Fibroblast of skin of abdomen (primary cell): ENCODE measurements at places on chromosomes 12 and 14.
A peak's percentile ranks its signal among the peaks of the same experiment; 100 is the strongest.

DNA sequence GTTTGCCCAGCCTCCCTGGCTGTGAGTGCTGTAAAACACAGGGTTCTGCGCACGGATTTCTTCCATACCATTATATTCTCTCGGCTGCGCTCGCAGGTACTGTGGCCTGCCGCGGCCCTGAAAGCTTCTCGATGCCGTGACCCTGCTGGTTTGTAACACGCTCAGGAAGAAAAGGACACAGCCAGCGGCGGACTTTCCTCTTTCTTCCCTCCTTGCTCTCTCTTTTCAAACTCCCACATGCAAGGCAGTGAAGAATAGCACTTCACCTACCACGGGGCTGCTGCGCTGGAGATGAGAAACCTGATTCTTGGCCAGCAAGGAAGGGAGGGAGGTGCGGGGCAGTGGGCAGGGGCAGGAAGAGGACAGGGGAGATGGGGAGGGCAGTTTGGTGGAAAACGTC is 130.2 kb downstream of the RBM19 start:
- no peak for DNase-seq

GRCh38 chr12:83971781-83972180 is 940.8 kb downstream of the SLC6A15 start:
- peak; percentile 37 for DNase-seq

- DNase-seq = no peak
These were observed 120.0 kb upstream of the PDZRN4 start for GRCh38 chr12:41067941-41068645.

DNA sequence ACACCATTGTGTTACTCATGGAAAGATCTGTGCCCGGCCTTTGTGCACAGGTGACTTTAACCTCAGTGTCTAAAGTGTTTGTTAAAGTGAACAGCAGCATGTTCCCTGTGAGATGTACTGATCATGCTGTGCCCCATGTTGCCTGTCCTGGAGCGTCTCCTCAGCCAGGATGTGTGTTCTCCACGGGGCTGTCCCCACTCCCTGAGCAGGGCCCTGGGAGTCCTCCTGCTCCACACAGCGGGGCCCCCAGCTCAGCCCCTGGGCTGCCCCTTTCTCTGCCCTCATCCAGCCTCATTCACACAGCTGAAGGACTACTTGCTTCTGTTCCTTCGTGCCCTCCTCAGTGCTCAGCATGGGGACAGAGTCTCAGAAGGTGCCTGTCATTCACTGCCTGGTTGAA is 131.5 kb downstream of the SLC38A6 start:
- DNase-seq = no peak
